Stimulated activated CD4-positive, alpha-beta T cell treated with anti-CD3 and anti-CD28 coated beads, Interleukin-1b, Interleukin-23, amount 100 ng/mL, for 4 hours (primary cell): ENCODE measurements at places on chromosomes 5 and 9.

GRCh38 chr5:136146201-136146600 lies 13.6 kb downstream of the SMAD5 start:
- no peak for DNase-seq

DNA sequence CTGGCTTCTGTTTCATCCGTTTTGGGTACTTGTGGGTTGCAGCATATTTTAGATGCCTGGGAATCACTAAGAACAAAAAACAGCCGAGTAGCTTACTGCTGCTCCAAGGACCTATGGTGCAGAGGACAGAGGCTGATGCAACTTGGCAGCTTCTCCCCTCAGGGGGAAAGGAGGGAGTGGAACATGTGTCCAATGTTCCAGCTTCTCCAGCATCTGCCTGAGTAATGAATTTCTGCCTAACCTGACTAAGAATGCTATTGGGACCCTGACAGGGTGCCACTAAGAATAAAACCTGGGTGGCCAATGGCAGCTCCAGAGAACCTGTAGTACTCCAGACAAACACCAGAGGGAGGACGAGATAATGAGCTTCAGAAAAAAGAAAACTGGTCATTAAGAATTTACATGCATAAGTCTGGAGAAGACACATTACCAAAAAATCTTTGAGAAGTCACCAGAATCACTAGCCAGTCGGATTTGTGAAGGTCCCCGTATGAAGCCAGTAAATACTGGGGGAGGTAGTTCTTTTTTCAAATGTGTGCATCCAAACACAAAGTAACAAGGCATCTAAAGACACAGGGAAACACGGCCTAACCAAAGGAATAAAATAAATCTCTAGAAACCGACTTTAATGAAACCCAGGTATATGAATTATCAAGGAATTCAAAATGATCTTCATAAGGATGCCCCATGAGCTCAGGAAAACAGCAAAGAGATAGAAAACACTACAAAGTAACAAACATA lies 293.5 kb downstream of the HINT1 start:
- peak; percentile 34 for DNase-seq

GRCh38 chr5:97164846-97165245 lies 18.2 kb downstream of the RIOK2 start:
- no peak for DNase-seq

- DNase-seq = no peak
These were observed 8.4 kb upstream of the RGS3 start for GRCh38 chr9:113454914-113455761.

DNA sequence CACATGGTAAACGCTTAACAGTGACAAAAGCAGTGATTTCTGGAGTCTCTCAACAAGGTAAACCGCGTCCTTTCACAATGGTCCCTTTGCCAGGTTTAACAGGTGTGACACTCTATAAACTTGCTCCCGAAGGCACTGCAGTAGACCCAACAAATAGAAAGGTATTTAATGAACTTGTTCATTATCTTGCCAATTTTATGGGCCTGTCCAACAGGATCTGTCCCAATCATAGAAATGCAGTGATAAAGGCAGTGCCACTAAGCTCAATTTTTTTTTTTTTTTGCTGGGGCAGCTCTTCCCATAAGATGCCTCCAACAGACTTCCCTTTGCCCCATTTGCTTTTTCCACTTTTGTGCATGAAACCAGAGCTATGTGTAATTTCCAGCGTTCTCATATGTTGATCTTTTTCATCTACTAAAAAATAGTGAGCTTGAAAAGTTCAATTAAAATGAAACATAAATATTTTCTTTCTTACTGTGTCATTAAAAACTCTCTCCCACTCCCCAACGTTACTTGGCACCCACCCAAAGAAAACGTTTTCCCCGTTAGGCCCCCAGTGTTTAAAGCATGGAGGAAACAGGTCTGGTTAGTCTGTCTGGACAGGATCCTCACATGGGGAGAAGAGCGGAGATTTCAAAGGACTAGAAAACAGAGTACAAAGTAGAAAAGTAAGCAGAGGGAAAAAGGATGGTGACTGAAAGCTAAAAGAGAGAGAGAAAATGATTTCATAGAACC lies 80.9 kb upstream of the SPATA31D4 start:
- DNase-seq = no peak

DNA sequence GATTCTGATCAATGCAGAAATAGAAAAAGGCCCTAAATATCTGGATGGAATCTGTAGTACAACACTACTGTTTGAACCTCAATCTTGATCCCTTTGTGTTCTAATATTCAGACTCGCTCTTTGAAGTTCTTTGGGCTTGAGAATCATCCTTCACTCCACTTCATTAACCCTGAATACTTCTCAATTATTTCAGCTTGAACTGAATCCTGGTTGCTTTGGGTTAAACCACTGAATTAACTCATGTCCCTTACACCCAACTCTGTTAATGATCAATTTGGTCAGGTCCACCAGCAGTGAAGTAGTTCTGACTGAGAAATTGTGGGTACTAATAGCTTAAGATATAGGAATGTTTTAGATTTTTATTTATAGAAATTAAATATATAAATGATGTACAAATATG lies 1707.2 kb upstream of the ACO1 start:
- DNase-seq = no peak

DNA sequence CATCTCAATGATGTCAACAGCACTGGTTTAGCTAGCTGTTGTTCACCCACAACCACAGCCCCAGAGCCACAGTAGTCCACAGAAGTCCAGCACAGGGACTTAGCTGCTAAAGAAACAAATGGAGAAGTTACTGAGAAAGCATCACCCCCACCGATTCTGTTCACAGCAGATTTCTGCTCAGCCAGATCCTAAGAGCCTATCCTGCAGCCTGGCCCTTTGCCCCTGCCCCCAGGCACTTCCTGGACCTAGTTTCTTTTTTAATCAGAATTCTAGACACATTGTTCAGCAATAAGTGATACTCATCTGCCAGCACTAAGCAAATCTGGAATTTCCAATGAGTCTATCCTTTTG lies 7.4 kb downstream of the B4GALT1 start:
- no peak for DNase-seq

GRCh38 chr5:112183103-112183711 lies 235.9 kb downstream of the EPB41L4A start:
- DNase-seq = no peak

- DNase-seq = peak; percentile 41
These were observed 885 bp upstream of the MLLT3 start for GRCh38 chr9:20623021-20623747.

DNA sequence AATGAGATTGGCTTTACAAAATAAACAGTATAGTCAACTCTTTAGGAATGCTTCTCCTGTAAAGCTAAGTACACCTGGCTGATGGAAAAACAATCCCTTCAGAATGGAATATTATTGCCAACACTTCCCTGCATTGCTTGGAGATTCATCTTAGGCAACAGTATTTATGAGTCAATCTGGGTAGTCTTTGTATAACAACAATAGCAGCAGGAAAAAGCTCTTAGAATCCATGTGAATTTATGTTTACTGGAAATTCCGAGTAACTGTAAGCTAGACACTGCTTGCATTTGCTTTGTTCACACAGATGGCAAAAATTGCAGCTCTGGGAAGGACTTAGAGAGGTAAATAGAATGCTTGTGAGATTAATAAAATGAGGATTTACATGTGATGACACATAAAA lies 101.7 kb upstream of the NTRK2 start:
- DNase-seq = no peak

GRCh38 chr9:7146582-7146981 lies 388.8 kb downstream of the KDM4C start:
- DNase-seq = no peak

GRCh38 chr5:71681296-71681695 lies 37.8 kb upstream of the CARTPT start:
- no peak for DNase-seq

DNA sequence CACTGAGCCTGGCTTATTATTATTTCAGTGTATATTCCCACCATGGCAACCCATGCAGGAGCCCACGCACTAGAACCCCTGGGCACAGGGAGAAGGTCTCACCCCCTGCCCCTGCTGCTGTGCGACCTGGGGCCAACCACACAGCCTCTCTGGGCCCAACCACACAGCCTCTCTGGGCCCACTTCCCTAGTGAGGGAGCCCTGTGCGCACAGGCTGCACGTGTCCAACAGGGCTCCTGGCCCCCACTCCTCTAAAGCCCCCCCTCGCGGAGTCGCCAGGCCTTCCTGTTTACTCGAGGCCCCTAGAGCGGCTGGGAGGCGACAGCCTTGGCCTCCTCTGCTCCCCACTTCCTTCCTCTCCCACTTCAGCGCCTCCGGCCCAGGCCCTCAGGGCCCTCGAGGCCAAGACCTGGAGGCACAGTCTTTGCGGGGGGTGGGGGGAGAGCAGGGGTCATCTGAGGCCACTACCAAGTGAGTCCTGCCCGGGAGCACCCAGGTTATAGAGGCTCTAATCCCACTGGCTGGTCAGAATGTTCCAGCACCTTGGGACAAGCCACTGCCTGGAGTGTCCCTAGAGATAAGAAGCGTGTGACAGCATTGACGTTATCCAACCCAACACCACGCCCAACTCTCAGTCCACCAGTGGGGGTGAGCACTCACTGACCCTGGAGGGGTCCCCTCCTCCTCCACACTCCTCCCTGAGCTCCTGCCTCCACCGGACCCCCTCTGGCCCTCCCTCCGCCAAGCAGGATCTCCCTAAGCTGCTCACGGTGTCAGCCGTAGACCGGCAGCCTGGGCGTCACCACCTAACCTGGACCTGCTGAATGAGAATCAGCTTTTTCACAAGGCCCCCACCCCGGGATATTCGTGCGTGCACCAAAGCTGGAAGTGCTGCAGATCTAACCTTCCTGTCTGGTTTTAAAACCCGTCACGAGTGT lies 7.9 kb upstream of the ENG start:
- no peak for DNase-seq

- no peak for DNase-seq
These were observed 159.7 kb downstream of the DOCK2 start for GRCh38 chr5:169796731-169797130.

DNA sequence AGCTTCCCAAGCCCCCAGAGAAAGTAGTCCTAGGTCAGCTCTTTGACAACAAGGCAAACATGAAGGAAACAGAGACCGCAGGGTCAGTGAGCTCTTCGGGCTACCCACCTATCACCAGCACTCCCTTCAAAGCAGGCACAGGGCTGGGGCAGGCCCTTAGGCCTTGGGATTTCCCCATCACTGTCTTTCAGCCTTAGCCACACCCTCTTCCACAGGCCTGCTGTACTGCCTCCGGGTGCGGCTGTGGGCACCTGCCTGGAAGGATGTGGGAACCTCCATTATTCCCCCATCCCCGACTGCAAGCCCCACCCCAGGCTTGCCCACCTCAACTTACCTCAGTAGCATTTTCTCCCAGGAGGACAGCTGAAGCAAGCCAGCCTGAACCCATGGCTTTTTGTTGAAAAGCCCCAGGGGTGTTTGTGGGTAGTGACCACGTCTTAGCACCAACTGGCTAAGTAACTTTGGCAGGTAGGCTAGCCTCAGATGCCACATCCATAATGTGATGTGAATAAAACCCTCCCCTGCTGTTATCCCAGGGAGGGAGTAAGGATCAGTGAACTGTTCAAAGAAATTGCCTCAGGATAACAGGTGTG lies 100.2 kb downstream of the PIK3R1 start:
- DNase-seq = peak; percentile 7

GRCh38 chr5:53130266-53130665 lies 20.7 kb upstream of the MOCS2 start:
- no peak for DNase-seq

- DNase-seq = no peak
These were observed 27.6 kb upstream of the ECM2 start for GRCh38 chr9:92563116-92564100.
